GOT3 (cell line): ENCODE measurements at places on chromosomes 3 and 15.

GRCh38 chr3:100159331-100160153 is 45.2 kb upstream of the FILIP1L start:
- DNase-seq = no peak

DNA sequence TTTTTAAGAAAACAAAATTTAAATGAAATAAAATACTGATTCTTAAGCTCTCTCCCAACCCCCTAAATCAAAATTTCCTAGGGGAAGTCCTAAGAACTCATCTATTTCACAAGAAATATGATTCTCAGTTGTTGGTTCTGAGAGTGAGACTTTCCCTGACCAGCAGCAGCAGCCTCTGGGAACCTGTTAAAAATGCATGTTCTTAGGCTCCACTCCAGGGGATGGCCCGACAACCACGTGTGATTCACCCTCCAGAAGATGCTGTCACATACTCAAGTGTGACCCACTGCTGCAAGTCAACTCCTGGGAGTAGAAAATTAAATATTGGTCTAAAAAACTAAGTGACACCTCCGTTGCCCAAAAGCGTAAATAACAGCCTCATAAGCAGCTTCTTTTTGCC is 343.2 kb upstream of the NR2F2 start:
- DNase-seq = no peak

DNA sequence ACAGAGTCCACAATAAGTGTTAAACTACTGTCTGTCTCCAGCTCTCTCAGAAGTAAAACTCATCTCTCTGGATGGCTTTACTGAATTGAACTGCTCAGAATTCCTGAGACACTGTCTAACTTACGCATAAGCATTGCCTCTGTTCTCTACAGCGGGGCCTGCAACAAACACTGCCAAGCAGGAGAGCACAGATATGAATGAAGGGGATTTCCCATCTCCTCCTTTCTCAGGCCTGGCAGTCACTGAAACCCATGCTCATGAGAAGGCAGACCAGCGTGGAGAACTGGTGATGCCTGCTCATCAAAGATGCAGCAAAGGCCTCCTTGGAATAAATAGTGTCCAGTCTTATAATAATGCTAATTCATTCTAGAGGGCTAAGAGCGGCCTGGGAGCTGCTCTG is 10.3 kb downstream of the RASGRP1 start:
- DNase-seq = no peak

- DNase-seq = no peak
Observed at GRCh38 chr3:141328286-141329166, 39.8 kb upstream of the ZBTB38 start.

GRCh38 chr3:141454054-141454453 is 32.8 kb upstream of the RASA2 start:
- DNase-seq = no peak

DNA sequence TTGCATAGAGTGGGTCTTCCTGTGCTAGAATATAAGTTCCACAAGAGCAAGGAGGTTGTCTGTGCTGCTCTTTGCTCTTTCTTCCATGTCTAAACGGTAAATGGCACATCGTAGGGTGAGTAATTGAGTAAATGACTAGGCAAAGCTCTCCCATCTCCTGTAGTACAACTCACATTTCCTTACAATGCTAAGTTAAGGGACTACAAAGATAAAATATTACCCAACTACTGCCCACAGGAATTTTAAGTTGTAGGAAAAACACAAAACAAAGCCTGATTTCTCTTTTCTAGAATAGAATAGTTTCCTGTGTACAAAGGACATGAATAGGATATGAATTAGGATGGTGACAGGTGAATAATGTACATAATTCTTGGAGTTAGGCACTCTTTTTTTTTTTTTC is 19.9 kb upstream of the LRIG1 start:
- no peak for DNase-seq

DNA sequence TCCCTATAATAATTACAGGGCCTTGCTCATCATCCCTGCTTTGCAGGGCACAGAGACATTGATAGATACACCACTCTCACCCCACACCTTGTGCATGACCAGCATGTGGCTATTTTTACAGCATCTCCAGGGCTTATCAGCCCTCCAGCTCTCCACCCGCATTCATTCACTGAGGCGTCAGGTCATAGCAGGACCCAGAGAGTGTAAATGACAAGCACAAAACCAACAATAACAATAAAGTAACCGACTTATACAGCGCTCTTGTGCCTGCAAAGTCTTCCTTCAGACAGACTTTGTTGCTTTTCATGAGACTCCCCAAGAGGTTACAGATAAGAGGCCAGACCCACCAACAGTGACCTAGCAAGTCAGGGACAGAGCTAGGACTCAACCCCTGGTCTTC is 80.7 kb downstream of the TLE3 start:
- DNase-seq = no peak

DNA sequence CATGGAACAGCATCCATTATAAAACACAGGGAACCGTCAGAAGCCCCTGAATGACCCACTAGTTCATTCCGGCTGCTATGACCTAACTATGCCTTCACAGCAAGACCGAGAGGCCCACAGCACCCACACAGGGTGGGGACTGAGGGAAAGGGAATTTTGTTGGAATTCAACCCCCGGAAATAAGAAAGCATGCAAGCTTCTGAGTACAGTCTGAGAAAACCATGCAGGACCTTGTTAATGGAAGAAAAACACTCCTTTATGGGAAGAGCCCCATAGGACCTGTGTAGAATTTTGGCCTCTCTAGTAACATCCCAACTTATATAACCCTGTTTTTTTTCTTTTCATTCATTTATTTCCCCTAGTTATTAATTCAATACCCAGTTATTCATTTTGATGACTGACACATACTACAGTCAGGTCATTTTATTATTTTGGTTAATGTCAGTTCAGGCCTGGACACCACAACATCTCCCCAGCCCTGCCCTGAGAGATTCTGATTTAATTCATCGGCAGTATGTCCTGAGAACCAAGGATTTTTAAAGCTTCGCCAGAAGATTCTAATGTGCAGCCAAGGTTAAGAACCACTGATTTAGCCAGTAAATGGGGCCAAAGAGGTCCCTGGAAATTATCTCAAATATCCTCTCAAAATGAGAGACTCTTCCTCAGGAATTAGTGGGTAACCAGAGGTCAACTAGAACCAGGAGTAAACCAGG is 231.6 kb upstream of the GOLGA6L4 start:
- DNase-seq = no peak

DNA sequence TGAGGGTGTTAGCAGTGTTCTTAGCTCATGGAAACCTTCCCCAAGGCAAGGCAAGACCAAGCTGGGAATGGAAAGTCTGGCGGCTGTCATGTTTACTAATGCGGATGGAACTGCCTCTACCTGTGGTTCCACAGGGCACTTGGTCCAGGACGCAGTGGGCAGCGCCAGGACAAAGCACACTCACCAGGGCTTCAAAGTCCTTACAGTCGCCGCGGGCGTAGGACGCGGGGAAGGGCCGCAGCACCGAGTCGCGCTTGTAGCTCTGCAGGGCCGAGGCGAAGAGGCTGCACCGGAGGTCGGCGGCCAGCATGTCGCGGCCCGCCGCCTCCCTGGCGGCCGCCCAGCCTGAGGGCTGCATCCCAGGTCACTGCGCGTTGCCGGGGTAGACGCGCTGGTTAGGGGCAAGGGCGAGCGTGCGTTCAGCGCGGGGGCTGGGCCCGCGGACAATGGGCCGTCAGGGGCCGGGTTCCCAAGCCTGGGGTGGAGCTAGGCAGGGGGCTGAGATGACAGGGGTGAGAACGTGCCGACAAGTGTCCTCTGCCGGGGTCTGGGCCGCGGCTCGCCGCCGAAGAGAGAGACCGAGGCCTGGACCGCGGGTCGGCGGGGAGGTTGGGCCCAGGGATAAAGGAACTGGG is 497 bp downstream of the PARP16 start:
- no peak for DNase-seq

GRCh38 chr15:97993310-97993738 is 32.8 kb downstream of the ARRDC4 start:
- DNase-seq = no peak

DNA sequence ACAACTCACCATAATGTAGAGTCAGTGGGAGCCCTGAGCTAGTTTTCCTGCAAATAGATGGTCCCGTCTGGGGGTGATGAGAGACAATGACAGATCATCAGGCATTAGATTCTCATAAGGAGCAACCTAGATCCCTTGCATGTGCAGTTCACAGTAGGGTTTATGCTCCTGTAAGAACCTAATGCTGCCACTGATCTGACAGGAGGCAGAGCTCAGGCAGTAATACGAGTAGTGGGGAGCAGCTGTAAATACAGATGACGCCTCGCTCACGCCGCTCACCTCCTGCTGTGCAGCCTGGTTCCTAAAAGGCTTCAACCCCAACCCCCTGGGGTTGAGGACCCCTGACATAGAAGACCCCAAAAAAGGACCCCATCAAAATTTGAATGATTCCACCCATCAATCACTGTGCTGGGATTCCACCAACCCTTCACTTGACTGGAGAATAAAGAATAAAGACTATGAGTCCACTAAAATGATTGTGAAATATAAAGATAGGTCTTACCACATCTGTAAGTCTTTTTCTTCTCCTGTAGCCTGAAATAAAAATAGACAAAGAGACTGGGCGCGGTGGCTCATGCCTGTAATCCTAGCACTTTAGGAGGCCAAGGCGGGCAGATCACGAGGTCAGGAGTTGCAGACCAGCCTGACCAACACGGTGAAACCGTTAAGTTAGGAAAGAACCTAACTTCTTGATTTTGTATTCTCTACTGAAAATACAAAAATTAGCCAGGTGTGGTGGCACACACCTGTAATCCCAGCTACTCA is 9.9 kb upstream of the UBL7 start:
- no peak for DNase-seq
